Spleen (tissue), 13 donors: ENCODE measurements at places on chromosomes 2 and 18.

GRCh38 chr18:65791719-65792118, 40.9 kb downstream of the CDH7 start:
- no peak for DNase-seq

- DNase-seq = no peak
Observed at GRCh38 chr2:137829251-137829650, 135.0 kb upstream of the HNMT start.

- DNase-seq = no peak
Observed at GRCh38 chr2:127464470-127465257, 46.4 kb downstream of the PROC start.

DNA sequence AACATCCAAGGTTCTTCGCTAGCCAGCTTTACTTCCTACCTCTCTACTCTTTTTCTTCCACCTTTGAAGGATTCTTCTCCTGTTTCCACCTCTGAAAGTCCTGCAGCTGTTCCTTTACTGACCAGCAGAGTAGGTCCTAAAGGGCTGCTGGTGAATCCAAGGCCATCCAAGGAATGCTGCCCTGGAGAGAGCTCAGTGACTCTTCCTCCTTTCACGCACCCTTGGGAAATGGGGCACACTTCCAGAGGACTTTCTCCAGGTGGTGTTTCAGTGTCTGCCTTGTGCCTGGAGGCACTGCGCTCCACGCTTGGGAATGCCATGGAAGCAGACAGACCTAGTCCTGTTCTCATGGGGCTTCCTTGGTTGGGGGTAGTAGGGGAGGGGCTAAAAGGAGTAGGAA, 45.4 kb downstream of the SLC16A14 start:
- no peak for DNase-seq

DNA sequence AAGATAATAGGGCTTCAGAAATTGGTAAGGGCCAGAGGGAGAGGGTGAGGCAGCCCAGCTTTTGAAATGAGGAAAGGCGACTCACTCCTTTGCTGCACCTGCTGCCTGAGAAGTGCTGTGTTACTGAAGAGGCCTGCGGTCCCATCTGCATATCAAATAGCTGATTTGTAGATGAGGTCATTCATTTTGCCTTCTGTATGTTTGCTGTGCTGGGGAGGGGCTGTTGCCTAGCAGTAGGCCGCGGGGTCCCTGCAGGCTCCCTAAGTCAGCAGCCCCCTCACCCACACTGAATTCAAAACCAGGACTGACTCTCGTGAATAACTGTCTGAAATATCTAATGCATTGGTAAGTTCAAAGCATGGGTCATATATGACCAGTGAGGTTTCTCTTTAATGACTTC, 377.2 kb downstream of the SOX11 start:
- DNase-seq = no peak

- no peak for DNase-seq
Observed at GRCh38 chr2:71936076-71937030, 211.3 kb downstream of the CYP26B1 start.
